Activated B cell treated with CpG ODN at 0.5 μM for 24 hours (primary cell): ENCODE measurements at places on chromosomes 12 and 14.

DNA sequence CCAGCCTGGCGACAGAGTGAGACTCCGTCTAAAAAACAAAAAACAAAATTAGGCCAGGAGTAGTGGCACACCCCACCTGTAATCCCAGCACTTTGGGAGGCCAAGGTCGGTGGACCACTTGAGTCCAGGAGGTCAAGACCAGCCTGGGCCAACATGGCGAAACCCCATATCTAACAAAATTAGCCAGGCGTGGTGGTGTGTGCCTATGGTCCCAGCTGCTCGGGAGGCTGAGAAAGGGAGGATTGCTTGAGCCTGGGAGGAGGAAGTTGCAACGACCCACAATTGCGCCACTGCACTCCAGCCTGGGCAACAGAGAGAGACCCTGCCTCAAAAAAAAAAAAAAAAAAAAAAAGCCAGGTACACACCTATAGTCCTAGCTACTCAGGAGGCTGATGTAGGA lies 37.0 kb downstream of the KDM2B start:
- DNase-seq: no peak

- DNase-seq: no peak
These were observed 547.1 kb upstream of the USP15 start for GRCh38 chr12:61713121-61713520.

- no peak for DNase-seq
These were observed 16.3 kb upstream of the IRF2BPL start for GRCh38 chr14:77044783-77045237.

DNA sequence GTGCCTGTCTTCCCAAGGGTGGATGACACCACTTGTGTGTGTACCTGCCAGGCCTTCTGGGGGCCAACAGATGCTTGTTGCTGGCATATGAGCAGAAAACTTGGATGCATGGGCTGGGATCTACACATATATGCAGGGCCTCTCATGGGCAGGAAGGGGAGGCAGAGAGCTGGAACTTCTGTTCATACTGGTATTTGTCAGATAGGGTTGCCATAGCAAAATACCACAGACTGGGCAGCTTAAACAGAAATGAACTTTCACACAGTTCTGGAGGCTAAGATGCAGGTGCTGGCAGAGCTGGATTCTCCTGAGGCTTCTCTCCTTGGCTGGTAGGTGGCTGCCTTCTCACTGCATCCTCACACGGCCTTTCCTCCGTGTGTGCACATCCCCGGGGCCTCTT lies 121.8 kb downstream of the SUDS3 start:
- DNase-seq: no peak

GRCh38 chr12:61991661-61992060 lies 268.5 kb upstream of the USP15 start:
- DNase-seq: no peak

DNA sequence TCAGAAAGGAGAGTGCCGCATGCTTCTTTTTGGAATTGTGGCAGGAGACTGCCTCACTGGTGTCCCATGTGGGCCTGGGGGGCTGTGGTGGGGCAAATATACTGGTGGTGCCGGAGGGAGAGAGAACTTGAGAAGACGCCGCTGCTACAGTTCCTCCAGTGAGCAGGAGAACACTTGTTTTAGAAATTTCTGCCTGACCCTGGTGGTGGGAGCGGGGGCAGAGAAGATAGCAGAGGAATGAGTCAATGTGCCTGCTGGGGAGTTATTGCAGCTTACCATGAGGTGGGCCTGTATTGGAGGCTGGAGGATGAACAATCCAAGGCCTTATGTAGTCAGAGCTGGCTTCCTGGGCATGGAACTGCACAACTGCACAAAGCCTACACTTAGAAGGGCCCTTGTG lies 211.8 kb downstream of the SNAPC1 start:
- DNase-seq: no peak

DNA sequence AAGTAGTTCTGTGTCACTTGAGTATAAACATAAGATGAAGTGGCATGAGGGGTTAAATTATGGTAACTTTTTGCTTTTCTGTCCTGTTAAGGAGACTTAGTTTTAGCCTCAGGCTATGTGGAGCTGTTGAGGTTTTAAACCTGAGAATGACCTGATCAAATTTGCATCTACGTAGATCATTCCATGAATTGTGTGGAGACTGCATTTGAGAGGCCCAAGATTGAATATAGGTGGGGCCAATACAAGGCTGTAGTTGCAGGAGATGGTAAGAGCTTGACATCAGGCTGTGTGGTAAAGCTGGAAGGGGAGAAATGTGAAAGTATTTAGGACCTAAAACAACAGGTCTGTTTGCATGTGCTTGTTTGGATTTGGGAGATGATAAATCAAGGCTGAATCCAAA lies 249.5 kb downstream of the SLC16A7 start:
- no peak for DNase-seq

GRCh38 chr12:124371970-124372555 lies 77.2 kb downstream of the RFLNA start:
- DNase-seq: no peak

GRCh38 chr12:78712834-78713481 lies 151.6 kb upstream of the SYT1 start:
- DNase-seq: no peak

- peak; percentile 23 for DNase-seq
These were observed 28.4 kb downstream of the DGLUCY start for GRCh38 chr14:91142214-91142668.

DNA sequence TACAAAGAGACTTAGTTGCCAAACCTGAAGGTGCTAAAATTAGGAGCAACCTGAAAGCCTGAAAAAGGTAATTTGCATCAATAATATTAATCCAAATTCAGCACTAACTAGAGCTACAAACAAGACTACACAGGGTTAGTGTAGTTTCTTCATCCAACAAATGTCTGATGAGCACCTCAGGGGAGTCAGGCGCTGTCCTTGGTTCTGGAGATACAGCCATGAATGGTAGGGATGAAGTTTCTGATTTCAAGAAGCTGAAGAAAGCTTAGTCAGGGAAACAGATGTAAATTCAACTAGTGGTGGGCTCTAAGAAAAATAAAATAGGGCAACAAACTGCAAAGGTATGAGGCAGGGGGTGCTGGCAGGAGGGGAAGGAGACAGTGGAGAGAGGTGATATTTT lies 266.3 kb downstream of the GLT1D1 start:
- DNase-seq: no peak

GRCh38 chr12:87039536-87039935 lies 783.3 kb upstream of the MGAT4C start:
- no peak for DNase-seq

GRCh38 chr14:92744198-92744597 lies 4.2 kb downstream of the LGMN start:
- DNase-seq: no peak

GRCh38 chr12:66944365-66944764 lies 265.5 kb upstream of the GRIP1 start:
- no peak for DNase-seq

DNA sequence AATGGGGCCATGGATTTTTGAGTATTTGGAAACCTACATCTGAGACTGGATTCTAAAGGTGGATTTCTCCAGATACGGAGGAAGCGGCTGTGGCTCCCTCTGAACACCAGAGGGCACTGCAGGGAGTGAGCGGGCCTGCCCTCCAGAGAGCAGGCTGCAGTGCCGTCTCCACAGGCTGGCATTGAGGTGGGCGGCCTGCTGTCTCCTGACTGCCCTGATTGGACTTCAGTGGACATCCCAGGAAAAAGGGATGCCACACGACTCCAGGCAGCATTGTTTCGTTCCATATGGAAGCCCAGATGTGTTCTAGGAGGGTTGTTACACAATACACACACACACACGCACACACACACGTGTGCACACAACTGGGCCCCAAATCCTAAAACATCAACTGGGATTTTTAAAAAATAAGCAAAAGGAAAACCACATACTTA lies 20.9 kb upstream of the ANO2 start:
- no peak for DNase-seq

DNA sequence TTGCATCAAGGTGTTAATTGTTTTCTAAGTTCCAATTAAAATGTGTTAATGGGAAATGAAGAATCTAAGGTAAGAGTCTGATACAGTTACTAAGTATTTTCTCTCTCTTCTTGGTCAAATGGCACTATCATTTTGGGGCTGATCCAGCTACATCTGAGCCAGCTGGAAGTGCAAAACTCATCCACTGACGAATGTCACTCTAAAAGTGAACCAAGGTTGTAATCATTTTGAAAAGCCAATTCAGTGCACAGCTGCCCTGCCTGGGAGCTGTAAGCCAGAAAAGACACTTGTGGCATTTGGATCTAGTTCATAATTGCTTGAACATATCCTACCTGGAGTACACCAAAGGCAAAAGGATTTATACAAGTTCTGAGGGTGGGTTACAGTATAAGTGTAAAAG lies 1011.3 kb downstream of the AACS start:
- DNase-seq: no peak

DNA sequence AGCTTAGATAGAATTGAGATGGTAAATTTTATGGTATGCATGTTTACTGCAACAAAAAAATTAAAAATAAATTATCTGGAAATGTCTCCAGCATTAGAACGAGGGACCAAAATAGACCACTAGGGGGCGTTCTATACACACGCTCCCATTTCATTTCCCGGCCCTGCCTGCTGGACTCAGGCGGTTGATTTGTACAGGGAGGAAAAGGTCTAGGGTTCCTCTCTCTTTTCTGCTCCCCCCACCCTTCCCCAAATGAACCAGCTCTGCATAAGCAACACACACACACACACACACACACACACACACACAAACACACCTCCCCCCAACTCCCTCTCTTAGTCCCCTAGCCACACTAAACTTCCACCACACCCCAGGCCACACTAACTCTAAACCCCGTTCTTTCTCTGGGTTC lies 7.8 kb upstream of the DTX1 start:
- DNase-seq: no peak

GRCh38 chr14:104111301-104112112 lies 26.0 kb downstream of the ASPG start:
- no peak for DNase-seq
